GM23248 (cell line): ENCODE measurements at places on chromosomes 5 and 9. TPM values are rescaled to one million over a fixed set of nuclear protein-coding genes. Genes with fewer than 3 reads are reported as not detected.

Gene SPAG8
- total RNA-seq = 0.76 and 0.97 TPM in 2 replicates

Gene WDR38
- total RNA-seq = not detected in 2 replicates

Gene RASEF
- 0.11 TPM in 1 of 2 replicates, not detected in the other for total RNA-seq

Gene SPATA6L
- 0.65 and 1.0 TPM in 2 replicates for total RNA-seq

Gene FBP2
- not detected in 2 replicates for total RNA-seq

Gene CFAP77
- total RNA-seq = not detected in 2 replicates

Gene TEX48
- not detected in 2 replicates for total RNA-seq

Gene SLU7
- 32.1 and 52.2 TPM in 2 replicates for total RNA-seq

Gene TMEM171
- 5.8 and 6.7 TPM in 2 replicates for total RNA-seq

Gene SPINK7
- not detected in 2 replicates for total RNA-seq

Gene DRD1
- total RNA-seq = not detected in 2 replicates

Gene INSL6
- not detected in 2 replicates for total RNA-seq

Gene CARTPT
- total RNA-seq = not detected in 2 replicates

Gene STXBP1
- 28.5 and 61.8 TPM in 2 replicates for total RNA-seq

Gene TMEM174
- total RNA-seq = not detected in 2 replicates

Gene ANKRD34B
- total RNA-seq = not detected in 2 replicates
